ENCODE measurements at places on chromosomes 7 and 10.

DNA sequence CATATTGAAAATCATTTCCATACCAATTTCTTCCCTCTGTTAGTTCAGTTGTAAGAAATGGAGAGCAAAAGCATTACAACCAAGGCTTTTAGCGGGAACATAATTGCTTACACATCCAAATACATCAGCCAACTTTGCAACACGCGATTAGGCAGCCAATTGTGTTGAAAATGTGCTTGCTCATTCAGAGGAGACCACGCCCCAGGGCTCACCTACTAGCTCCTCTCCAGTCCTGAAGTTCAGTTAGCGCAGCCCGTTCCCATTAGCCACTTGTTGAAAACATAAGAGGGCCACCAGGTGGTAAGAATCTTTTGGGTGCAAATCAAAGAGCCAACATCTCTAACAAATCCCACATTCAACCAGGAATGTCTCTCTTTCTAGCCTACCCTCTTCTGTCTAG is 213.2 kb upstream of the MDFIC start:
- no peak overlapping the region for H3K27ac ChIP-seq
- no peaks in the 10 kb centered on the region for H3K36me3 ChIP-seq
- H3K4me3 ChIP-seq: no peak overlapping the region

- H3K27ac ChIP-seq: no peak overlapping the region
- H3K4me1 ChIP-seq: no peaks in the 10 kb centered on the region
- no peak overlapping the region for H3K4me3 ChIP-seq
- DNase-seq: no peak
- no peaks in the 10 kb centered on the region for H3K36me3 ChIP-seq
- no peaks in the 10 kb centered on the region for H3K27me3 ChIP-seq
Observed at GRCh38 chr10:25556457-25556856, 377.6 kb upstream of the MYO3A start.

DNA sequence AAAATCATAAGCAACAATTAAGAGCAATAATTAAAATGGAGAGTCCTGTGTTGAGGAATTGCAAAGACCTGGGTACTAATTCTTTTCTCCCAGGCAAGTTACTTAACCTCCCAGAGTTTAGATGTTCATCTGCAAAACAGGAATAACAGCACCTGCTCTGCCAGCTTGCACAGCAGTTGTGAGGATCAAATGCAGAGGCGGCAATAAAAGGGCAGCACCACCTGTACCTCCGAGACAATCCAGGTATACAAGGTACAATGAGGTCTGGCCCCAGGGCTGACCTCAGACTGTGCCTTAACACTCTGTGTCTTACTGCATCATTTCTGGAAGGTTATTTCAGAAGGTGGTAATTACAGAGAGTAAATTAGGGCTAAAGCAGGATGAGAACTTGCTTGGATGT is 14.5 kb upstream of the FAM204A start:
- no peak overlapping the region for H3K27ac ChIP-seq
- H3K4me3 ChIP-seq: no peak overlapping the region
- DNase-seq: no peak
- no peaks in the 10 kb centered on the region for H3K36me3 ChIP-seq
- no peaks in the 10 kb centered on the region for H3K4me1 ChIP-seq

GRCh38 chr7:69208276-69208675 is 390.0 kb upstream of the AUTS2 start:
- no peaks in the 10 kb centered on the region for H3K4me1 ChIP-seq
- no peak overlapping the region for H3K4me3 ChIP-seq
- no peak for DNase-seq
- no peaks in the 10 kb centered on the region for H3K36me3 ChIP-seq
- no peak overlapping the region for H3K27ac ChIP-seq
- H3K27me3 ChIP-seq: no peaks in the 10 kb centered on the region

DNA sequence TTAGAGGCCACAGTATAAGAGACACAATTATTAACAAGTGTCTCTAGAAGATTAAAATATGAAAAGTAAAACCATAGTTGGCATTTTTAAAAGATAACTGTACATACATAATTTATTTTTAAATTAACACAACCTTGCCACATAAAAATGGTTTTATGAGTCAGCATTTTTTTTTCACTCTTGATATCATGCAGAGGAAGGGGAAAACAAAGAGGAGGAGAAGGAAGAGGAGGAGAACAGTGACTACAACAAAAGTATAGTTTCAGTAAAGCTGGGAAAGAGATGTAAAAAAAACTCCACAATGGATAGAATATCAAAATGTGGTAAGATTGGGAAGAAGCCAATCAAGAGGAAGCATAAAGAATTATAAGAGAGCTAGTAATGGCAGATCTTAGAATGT is 34.0 kb downstream of the CH25H start:
- no peak for DNase-seq
- no peaks in the 10 kb centered on the region for H3K36me3 ChIP-seq
- no peak overlapping the region for H3K27ac ChIP-seq
- no peaks in the 10 kb centered on the region for H3K4me1 ChIP-seq
- no peak overlapping the region for H3K4me3 ChIP-seq
- no peaks in the 10 kb centered on the region for H3K27me3 ChIP-seq

GRCh38 chr10:76352300-76352699 is 920.9 kb downstream of the LRMDA start:
- no peak for DNase-seq
- no peak overlapping the region for H3K4me3 ChIP-seq
- H3K27me3 ChIP-seq: no peaks in the 10 kb centered on the region
- no peaks in the 10 kb centered on the region for H3K36me3 ChIP-seq
- H3K4me1 ChIP-seq: no peaks in the 10 kb centered on the region
- peak overlapping the region; percentile 88 for H3K27ac ChIP-seq

GRCh38 chr10:77702166-77702565 is 64.6 kb upstream of the KCNMA1 start:
- no peak overlapping the region for H3K4me3 ChIP-seq
- H3K4me1 ChIP-seq: no peaks in the 10 kb centered on the region
- DNase-seq: no peak
- H3K27me3 ChIP-seq: no peaks in the 10 kb centered on the region
- H3K27ac ChIP-seq: peak overlapping the region; percentile 8

DNA sequence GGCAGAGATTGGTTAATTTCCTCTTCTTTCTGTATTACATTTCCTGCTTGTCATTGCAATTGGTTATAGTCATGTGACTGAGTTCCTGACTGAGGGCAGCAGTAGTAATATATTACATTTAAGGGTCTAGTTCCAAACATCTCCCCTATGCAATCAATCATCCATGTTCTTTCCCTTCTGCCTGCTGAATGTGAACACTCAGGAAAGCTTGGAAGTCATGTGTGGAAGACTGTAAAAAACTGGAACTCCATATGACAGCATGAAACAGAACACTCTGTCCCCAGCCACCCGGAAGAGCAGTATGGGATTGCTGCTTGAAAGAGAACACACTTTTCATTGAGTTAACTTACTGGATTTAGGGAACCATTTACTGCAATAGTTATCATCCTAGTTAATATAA is 459.7 kb upstream of the SEMA3A start:
- H3K4me1 ChIP-seq: peaks cover 3% of the 10 kb centered on the region
- no peaks in the 10 kb centered on the region for H3K27me3 ChIP-seq
- no peak overlapping the region for H3K27ac ChIP-seq
